ENCODE measurements at places on chromosomes 3 and 15.

GRCh38 chr3:116007000-116007399 lies 383.7 kb downstream of the GAP43 start:
- DNase-seq, result no peak

GRCh38 chr15:59894835-59895234 lies 109.3 kb upstream of the FOXB1 start:
- DNase-seq, result no peak

GRCh38 chr3:194300382-194300758 lies 50.8 kb downstream of the CPN2 start:
- no peak for DNase-seq

GRCh38 chr15:70196372-70197316 lies 98.9 kb upstream of the TLE3 start:
- DNase-seq, result peak; percentile 58

DNA sequence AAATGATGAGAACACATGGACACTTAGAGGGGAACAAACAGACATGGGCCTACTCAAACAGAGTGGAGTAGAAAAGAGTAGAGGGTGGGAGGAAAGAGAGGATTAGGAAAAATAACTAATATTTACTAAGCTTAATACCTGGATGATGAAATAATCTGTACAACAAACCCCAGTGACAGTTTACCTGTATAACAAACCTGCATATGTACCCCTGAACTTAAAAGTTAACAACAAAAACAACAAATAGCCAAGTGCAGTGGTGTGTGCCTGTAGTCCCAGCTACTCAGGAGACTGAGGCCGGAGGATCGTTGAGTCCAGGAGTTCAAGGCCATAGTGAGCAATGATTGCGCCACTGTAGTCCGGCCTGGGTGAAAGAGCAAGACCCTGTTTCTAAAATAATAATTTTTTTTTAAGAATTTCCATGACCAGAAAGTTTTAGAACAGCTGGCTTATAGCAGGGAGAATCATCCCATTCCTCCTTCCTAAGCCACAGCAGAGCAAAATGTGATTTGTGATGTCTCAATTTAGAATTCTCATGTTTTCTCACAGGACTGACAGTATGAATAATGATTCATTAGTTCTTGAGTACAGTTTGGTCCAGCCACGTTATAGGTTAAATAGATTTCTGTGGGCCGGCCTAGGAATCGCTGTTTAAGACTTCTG lies 150.0 kb downstream of the ZNF609 start:
- DNase-seq, result no peak
